Hepatic stellate cell (primary cell): ENCODE measurements at places on chromosomes 5 and 9.
A peak's percentile ranks its signal among the peaks of the same experiment; 100 is the strongest.

- DNase-seq: no peak
Measured at GRCh38 chr5:158621391-158621790, 478.3 kb downstream of the EBF1 start.

- DNase-seq: peak; percentile 11
Measured at GRCh38 chr5:136979131-136979530, 520.0 kb downstream of the SPOCK1 start.

- DNase-seq: no peak
Measured at GRCh38 chr9:113281356-113281755, 5.9 kb downstream of the PRPF4 start.

DNA sequence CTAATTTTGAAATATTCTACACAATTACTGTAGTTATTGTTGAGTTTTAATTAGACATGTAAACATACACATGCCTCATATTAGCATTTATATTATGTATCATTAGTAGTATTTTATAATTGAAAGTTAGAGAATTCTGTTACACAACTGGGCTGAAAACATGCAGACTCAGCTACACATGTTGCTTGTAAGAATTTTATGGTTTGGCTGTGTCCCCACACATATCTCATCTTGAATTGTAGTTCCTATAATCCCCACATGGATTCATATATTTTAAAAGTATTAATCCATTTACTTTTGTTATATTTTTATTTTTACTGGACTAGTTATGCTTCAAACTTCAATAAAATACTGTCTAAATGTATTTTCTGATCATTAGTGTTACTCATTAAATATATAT lies 2075.3 kb upstream of the C9orf72 start:
- DNase-seq: no peak

- DNase-seq: no peak
Measured at GRCh38 chr5:26034813-26035212, 1003.6 kb downstream of the CDH9 start.

GRCh38 chr9:33740075-33740474 lies 55.3 kb upstream of the PRSS3 start:
- no peak for DNase-seq

- DNase-seq: no peak
Measured at GRCh38 chr9:132056717-132057560, 22.7 kb downstream of the MED27 start.

- DNase-seq: no peak
Measured at GRCh38 chr5:133389066-133389590, 223.2 kb downstream of the FSTL4 start.

DNA sequence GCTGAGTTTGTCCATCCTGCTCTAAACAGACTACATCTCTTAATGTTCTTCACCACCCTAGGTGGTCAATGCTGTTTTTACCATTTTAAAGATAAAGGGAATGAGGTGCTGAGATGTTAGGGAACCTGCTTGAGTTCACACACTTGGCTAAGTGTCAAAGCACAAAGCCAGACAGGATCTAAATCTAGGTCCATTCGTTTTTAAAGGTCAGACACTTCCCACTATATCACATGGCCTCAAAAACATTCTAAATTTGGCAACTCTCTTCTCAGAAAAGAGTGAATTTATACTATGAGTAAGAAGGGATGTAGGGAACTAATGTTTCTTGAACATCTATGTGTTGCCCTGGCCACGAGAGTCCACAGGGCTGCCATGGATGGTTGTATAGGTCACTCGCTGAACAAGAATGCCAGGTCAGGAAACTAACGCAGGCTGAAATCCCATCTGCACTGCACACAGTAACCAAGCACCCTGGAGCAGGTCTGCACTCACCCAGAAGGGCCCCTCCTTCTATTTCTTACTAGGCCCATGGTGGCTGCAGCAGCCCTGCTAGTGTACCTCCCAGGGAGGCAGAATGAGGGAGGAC lies 213.0 kb downstream of the SPOCK1 start:
- peak; percentile 40 for DNase-seq

DNA sequence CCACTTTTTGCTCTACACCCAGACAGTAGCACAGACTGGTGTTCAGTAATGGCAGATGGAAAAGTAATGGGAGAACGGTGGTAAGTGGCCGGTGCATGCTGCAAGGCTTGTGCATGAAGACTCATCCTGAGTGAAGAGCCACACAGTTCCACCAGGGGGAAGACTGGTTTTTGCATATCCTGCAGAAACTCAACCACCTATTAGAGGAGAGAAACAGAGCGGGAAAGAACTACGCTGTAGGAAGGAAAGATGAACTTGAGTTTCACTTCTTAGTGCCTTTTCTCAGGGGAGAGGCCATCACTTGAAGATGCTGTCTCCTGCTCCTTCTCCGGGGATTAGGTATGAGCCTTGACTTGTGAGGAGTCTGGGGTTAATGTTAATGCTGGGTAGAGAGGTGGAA lies 9.4 kb upstream of the PRSS3 start:
- DNase-seq: no peak

- DNase-seq: no peak
Measured at GRCh38 chr5:136143312-136143711, 10.7 kb downstream of the SMAD5 start.

GRCh38 chr9:130897848-130898551 lies 1.4 kb upstream of the QRFP start:
- no peak for DNase-seq

DNA sequence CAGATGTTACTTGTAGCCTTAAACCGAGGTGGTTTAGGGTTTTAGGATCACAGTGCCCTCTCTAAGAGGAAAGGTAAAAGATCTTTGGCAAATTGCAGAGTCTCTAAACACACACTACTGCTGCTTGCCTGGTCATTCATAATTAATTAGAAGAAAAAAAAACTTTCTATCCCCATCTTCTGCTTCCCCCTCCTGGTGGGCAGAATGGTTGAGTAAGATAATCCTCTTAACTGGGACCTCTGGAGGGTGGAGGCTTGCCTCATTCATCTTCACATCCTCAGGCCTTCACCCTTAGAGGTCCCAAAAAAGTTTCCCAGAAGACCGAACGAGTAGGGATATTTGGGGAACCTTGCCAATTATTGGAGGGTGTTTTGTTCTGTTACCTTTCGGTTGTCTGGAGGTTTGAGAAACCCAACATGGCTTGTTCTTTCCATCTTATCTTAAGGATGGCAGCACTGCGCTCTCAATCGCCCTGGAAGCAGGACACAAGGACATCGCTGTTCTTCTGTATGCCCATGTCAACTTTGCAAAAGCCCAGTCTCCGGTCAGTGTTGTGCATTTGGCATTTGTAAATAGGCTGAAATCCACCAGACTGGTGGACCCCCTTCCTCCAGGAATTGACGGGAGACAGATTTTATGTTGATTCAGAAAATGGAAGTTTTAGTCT lies 97.3 kb upstream of the DMRT1 start:
- DNase-seq: no peak

DNA sequence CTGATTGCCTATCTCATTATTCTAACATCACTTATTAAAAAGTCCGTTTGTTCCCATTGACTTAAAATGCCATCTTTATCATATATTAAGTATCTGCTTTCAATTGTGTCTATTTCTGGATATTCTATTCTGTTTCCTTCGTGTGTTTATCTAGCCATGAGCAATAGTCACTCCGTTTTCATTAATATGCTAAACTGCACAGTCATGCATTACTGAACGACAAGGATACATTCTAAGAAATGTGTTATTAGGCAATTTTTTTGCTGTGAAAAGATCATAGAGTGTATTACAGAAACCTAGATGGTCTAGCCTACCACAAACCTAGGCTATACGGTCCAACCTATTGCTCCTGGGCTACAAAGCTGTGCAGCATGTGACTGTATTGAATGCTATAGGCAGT lies 482.9 kb downstream of the IRX1 start:
- DNase-seq: no peak

- peak; percentile 38 for DNase-seq
Measured at GRCh38 chr9:112894041-112894440, 3.4 kb upstream of the SLC46A2 start.

GRCh38 chr5:176780176-176781053 lies 29.9 kb upstream of the UNC5A start:
- no peak for DNase-seq

GRCh38 chr9:122087406-122088200 lies 5.5 kb downstream of the TTLL11 start:
- no peak for DNase-seq

- no peak for DNase-seq
Measured at GRCh38 chr9:1979741-1980367, 35.3 kb upstream of the SMARCA2 start.

DNA sequence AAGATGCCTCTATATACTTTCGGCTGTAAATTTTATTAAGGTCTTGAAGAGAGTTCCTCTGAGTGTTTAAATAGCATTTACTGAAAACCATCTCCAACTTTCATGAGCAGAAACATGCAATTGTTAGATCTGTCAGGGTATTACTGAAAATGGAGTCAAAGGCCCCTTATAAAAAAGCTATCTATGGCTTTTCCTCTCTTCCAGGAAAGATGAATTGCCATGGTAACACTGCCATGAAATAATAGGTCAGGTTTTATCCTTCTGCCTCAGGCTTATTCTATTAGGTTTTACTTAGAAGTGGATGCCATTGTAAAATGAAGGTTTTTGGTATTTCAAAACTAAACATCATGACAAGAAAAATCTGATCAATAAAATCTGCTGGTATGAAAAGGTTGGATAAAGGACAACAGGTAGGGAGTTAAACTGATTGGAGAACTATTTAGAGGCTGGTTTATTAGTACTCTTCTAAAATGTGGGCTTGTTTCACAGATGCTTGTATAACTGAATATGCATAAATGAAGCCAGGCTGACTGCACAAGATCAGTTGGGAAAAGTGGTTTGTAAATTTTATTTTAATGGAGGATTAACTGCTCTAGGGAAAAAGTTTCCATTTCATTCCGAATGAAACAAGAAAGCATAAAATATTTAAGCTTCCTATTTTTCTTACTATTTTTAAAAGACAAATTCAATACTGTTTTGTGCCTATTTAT lies 135.5 kb downstream of the RAB3C start:
- no peak for DNase-seq

GRCh38 chr9:136312436-136312835 lies 8.5 kb upstream of the CCDC187 start:
- peak; percentile 89 for DNase-seq

- DNase-seq: no peak
Measured at GRCh38 chr5:10635867-10636350, 72.0 kb downstream of the ANKRD33B start.

DNA sequence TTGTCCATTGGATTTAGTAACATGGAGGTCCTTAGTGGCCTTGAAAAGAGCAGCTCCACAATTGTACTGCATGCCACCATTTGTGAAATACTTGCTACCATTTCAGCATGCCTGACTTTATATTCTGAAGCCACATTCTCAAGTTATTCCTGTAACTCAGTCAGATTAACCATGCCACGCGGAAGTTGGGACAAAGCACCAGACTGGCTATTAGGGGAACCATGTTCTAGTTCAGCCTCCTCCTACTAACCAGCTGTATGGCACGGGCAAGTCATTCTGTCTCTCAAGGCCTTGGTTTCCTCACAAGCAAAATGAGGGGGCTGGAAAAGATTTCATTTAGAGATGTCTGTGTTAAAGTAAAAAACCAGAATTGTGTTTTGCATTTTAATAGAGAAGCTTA lies 418.0 kb downstream of the PLK2 start:
- no peak for DNase-seq

GRCh38 chr5:71589903-71590302 lies 2.8 kb downstream of the MCCC2 start:
- DNase-seq: no peak

- no peak for DNase-seq
Measured at GRCh38 chr5:82538339-82539034, 260.3 kb upstream of the RPS23 start.

DNA sequence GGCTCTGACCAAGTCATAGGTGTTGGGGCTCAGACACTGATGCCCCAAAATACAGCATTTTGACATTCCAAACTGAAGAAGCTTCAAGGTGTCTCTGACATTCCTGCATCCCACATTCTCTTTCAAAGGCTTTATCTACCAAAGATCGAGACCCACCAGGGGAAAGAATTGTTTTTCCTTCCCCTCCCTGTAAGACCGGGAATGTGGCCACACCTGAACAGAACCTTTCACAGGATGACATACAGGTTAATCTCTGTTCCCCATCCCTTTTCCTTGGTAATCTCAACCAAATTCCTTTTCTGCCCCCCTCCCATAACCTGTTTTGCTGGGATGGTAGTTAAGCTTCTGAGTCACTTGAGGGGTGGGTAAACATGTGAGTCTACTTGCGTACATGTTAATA lies 72.3 kb downstream of the IQGAP2 start:
- DNase-seq: no peak

GRCh38 chr5:136155761-136156160 lies 23.1 kb downstream of the SMAD5 start:
- no peak for DNase-seq

DNA sequence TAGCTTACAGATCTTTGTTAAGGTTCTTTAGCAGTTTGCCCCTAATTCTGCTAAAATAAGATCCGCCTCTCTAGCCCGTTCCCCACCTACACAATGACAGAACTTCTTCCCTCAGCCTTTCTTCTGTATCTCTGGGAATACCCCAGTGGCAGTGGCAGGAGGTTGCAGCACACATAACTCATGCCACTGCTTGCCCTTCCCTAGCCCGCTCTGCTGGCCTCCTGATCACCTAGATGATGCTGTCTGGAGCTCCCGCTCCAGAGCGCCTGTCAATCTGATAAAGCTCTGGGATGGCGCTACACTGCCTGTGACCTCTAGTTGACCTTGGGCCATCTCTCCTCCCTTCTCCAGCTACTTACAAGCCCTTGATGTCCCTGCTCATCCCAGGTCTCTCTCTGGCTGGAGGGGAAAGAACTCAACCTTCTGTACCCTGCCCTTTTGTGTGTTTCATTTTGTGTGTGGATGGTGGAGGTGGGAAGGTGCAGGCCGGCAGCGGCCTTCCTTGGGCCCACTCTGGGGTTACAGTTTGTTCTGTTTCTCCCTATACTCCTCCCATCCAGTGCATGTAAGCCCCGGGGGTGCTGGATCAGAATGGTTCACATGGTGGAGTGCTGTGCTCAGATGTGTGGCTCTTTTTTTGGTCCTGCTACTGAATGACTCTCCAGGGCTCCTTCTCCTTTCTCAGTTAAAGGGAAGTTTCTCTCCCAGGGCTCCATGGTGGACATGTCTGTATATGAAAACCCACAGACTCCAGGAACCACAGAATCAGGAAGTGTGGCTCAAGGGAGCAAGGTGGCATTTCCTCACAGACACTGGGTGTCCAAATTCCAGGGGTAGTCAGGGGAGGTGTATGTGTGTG lies 29.1 kb downstream of the MTX3 start:
- no peak for DNase-seq

DNA sequence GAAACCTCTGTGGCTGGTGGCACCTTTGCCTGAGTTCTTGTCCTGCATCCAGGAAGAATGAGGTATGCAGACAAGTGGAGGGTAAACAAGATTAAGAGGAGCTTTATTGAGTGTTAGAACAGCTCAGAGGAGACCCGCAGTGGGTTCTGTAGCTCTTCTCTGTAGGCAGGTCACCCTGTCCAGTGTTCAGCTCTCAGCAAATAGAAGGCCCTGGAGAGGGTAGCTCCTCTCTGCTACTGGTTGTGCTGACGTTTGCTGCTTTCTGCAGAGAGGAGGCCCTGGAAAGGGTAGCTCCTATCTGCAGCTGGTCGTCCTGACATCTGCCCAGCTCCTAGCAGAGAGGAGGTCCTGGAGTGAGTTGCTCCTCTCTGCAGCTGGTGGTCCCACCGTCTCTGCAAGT lies 96.8 kb upstream of the CCDC112 start:
- no peak for DNase-seq

- no peak for DNase-seq
Measured at GRCh38 chr9:79264041-79264440, 307.7 kb upstream of the TLE4 start.
